Dorsolateral prefrontal cortex (tissue), 122 donors: ENCODE measurements at places on chromosomes 6 and 20.

GRCh38 chr20:58702161-58702510 lies 9.5 kb downstream of the NPEPL1 start:
- peak; percentile 23 for DNase-seq

GRCh38 chr20:39645131-39645530 lies 683.0 kb downstream of the DHX35 start:
- DNase-seq: no peak

- DNase-seq: no peak
Observed at GRCh38 chr6:15331629-15332251, 85.9 kb downstream of the JARID2 start.

DNA sequence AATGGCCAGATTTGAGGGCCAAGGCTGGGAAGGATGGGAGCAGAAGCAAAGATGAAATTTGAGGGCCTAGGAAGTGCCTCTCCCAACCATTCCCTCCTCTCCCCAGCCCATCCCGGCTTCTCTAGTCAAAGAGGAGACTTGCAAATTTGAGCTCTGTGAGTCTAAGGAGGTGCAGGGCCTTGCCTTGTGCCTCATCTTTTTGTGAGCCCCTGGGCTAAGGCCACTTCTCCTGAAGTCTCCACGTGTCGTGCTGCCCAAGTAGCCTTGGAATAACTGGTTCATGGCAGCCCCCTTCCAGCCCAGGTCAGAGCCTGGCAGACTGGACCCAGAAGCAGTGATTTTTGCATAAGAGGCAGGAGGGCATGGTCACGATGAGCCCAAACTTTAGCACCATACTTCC lies 6.7 kb downstream of the PTGIS start:
- no peak for DNase-seq

DNA sequence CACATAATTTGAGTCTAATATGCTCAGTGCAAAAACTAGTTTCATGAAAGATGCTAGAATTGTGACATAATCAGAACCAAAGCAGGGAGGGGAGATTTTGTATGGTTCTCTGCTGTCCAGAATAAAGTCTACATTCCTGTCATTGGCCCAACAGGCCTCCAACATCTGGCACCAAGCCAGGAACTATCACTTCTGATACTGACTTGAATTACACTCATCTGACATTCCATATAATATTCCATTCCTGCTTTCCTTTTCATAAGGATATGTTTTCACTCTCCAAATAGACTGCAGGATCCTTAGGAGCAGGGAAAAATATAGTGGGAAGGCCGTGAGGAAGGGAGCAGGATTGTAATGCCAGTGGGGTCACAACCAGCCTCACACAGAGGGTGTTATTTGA lies 84.6 kb upstream of the BTN3A2 start:
- no peak for DNase-seq

- DNase-seq: no peak
Observed at GRCh38 chr20:48826883-48827771, 672 bp downstream of the PREX1 start.
